ENCODE measurements at places on chromosomes 3 and 15.

- no peak for DNase-seq
Observed at GRCh38 chr15:80191897-80192595, 39.2 kb downstream of the FAH start.

- no peak for DNase-seq
Observed at GRCh38 chr15:73325191-73325861, 43.4 kb downstream of the HCN4 start.

DNA sequence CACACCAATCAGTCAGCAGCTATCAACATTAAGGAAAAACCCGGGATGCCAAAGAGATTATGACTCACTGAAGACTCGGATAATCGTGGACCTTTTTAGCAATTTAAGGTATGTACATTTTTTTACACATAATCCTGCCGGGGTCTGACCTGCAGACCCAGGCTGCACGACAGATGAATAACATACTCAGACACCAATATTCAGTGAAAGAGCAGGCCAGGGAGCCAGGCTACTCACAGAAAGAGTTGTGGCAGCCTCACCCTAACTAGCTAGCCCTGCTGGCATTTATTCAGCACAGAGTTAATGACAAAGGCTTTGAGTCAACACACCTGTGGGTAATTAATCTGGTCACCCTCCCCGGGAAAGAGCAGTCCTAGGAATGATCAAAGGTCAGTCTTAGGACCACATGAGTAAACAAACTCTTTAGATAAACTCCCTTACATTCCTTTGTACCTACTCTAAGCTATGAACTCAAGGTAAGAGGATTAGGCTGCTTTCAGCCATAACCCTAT, 727.5 kb downstream of the TBL1XR1 start:
- no peak for DNase-seq

GRCh38 chr15:48395521-48396011, 64.3 kb downstream of the DUT start:
- DNase-seq, result no peak

GRCh38 chr3:45253316-45253715, 27.2 kb upstream of the TMEM158 start:
- DNase-seq, result no peak

GRCh38 chr3:116087426-116087825, 357.9 kb downstream of the LSAMP start:
- DNase-seq, result no peak

DNA sequence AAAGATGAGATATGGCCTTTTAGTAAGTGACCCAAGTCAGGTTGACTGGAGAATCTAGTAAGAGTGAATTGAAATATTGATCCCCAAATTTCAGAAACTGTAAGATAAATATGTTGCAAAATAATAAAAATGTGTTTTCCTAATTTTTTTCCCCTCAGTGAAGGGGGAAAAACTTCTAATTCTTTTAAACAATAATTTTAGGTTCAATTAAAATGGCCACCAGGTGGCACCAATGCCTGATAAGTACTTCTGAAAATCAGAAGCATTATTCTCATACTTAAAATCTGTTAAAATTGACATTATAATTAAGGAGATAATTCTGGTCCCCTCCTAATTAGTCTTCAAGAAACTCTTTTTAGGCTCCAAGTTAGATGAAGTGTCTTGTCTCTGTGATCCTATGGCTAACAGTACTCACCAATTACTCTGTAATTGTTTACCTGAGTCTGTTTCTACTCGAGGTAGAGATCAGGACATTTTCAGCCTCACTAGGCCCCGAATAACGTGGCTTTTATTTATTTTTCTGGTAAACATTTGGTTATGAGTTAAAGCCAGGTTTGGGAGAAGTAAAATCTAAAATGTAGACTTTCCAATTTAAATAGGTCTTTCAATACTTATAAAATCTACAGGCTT, 52.6 kb downstream of the NMD3 start:
- peak; percentile 19 for DNase-seq

GRCh38 chr3:37015642-37016041, 22.3 kb downstream of the MLH1 start:
- no peak for DNase-seq

GRCh38 chr15:101020451-101020850, 101.3 kb downstream of the LRRK1 start:
- no peak for DNase-seq

DNA sequence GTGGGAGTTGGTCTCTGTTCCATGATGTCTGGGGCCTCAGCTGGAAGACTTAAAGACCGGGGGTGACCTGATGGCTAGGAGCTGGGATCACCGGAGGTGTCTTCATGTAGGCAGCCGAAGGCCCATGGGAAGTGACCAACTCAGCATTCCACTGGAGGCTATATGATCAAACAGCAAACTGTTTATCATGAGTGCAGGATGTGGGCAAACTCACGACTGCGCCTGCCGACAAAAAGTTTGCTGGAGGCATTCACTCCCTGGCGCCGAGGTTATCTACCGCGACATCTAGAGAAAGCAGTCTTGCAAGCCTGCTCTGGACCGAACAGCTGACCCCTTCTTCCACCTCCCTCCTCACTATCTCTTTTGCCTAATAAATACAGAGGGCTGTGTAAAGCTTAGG, 62.7 kb upstream of the NR2C2 start:
- DNase-seq, result no peak

DNA sequence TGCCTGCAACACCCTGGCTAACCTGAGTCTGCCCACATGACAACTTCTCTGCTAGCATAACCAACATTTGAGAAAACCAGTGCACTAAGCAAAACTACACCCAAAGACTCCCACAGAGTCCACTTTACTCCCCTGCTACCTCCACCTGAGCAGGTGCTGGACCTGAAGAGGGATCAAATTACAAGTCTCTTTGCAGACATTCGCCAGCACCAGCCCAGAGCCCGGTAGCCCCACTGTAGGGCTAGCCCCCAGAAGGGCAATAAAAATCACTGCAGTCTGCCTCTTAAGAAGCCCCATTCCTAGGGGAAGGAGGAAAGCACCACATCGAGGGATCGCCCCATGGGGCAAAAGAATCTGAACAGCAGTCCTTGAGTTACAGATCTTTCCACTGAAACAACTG, 472.2 kb downstream of the GRM7 start:
- DNase-seq, result no peak

DNA sequence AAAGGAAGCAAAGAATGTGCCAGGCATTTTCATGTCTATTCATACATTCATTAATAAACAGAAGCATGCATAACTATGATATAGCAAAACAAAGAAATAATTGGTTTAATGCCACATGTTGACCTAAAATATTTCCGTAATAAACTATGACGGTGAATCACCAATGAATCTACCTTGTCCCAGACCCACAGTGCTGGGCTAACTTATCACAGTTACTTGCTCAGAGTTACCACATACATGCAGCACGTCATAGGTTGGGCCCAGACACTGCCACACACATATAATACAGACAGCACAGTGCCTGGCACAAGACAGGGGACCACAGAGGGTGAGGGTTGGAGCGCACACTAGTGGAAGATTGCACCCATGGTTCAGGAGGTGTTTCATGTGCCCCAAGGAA, 86.9 kb downstream of the ATP1B3 start:
- no peak for DNase-seq

DNA sequence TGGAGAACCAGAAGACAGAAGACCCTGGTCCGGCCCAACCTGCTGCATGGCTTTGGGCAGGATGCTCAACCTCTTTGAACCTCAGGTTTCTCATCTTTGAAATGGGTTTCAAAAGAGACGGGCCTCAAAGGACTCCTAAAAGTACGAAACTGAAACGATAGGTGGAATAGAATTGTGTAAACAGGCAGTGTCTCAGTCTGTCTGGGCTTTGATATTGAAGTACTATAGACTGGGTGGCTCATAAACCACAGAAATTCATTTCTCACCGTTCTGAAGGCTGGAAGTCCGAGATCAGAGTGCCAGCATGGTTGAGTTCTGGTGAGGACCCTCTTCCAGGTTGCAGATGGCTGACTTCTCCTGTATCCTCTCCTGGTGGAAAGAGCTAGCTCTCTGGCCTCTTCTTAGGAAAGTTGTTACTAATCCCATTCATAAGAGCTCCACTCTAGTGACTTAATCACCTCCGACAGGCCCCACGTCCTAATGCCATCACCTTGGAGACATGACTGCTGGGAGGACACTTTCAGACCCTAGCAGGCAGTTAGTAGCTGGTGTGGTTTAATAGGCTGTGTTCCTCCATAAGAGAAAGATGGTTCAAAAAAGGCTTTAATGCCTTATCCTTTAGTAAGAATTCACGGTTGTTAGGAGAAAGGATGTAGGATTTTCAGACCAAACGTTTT, 35.7 kb downstream of the SSUH2 start:
- no peak for DNase-seq

DNA sequence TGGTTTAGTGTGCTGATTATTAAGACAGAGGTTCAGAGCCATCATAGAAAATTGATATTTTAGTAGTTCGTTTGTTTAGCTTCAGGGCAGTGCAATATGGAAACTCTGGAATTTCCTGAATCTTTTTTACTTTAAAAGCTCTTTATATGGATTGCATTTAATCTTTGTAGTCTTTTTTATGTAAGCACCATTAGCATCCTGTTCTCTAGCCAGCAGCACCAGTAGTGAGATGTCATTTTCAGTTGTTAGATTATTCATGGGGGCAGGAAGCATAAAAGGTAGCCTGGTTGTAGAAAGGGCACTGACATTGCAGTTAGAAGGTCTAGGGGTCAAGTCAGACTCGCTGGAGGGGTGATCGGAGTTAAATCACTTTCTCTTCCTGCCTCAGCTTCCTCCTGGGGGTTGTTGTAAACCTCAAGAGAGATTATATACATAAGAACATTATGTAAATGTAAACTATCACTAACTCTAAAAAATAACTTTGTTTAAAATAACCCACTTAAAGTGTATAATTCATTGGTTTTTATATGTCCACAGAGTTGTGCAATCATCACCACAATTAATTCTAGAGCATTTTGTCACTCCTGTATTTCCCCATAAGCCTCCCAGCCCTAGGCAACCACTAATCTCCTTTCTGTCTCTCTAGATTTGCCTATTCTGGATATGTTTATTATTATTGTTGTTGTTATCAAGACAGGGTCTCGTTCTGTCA, 31.4 kb upstream of the ITPKA start:
- DNase-seq, result no peak

DNA sequence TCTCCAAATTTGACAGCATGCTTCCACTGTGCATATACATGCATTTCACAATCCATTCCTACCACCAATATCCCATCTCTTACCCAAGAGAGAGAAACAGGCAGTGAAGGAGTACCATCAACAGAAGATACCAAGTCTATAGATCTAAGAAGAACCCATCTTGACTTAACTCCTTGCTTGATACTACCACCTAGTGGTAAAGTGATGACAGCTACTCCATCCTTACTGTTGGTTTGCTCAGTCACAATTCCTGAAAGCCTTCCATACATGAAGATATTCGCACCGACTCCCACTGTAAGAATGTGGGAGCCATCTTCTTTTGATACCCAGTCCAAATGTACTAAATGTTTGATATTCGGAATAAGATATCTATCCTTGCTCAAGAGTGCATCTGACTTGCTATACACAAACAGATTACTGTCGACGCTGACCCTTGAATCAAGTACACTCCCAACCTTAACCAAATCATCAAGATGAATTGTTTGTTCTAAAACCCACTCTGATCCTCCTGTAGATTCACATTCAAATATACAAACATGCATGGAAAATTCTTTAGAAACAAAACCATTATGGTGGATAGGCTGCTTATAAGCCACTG, 123.1 kb downstream of the DMXL2 start:
- peak; percentile 30 for DNase-seq

GRCh38 chr3:52247409-52248164, 2.0 kb downstream of the PPM1M start:
- DNase-seq, result no peak

GRCh38 chr3:36302626-36303025, 77.7 kb upstream of the STAC start:
- DNase-seq, result no peak

GRCh38 chr3:81732642-81733041, 28.8 kb downstream of the GBE1 start:
- DNase-seq, result no peak

DNA sequence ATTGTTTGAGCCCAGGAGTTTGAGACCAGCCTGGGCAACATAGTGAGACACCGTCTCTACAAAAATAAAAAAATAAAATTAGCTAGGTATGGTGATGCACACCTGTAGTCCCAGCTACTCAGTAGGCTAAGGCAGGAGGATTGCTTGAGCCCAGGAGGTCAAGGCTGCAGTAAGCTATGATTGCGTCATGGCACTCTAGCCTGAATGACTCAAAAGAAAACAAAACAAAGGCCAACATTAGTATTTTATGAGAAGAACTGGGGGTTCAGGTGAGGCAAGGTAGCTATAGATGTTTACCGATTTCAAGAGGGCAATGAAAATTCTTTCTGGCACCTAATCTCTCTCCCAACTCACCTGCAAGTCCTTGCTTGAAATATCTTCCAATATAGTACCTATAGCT, 77.2 kb downstream of the GREM1 start:
- DNase-seq, result no peak

DNA sequence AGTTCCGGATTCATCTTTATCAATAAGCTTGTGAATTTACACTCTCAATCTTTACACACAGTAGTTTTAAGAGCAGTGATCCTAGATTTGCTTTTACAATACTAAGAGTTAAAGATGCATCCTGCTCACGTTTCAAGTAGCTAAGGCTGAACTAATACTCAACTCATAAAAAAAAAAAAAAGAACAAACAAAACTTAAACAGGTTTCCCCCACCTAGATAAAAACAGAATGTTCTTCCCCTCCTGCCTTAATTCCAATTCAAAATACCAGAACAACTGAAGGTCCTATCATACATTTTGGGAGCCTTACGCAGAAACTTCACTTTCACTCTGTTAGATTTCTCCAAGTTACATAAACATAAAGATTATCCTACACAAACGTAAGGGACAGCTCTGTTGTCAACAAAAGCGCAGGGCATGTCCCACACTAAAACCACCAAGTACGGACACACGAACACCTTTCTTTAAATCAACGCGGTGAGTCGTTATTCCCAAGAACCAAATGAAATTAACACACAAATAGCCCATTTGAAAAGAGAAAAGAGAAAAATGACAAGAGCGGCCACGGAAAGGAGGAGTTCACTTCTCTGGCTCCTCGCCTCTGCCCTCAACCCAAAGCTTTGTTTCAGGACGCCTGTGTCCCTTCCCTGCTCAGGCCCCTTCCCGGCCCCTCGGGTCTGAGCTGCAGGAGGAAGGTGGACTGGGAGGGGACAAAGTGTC, 941 bp downstream of the CBLB start:
- no peak for DNase-seq

GRCh38 chr15:89999676-90000185, 1.4 kb upstream of the ZNF710 start:
- DNase-seq, result no peak

GRCh38 chr3:151483961-151484520, 23.2 kb upstream of the IGSF10 start:
- no peak for DNase-seq

- DNase-seq, result no peak
Observed at GRCh38 chr3:51384055-51384725, 901 bp upstream of the MANF start.

GRCh38 chr3:41424543-41425300, 225.4 kb downstream of the CTNNB1 start:
- no peak for DNase-seq
